ENCODE measurements at places on chromosomes 12 and 14.

DNA sequence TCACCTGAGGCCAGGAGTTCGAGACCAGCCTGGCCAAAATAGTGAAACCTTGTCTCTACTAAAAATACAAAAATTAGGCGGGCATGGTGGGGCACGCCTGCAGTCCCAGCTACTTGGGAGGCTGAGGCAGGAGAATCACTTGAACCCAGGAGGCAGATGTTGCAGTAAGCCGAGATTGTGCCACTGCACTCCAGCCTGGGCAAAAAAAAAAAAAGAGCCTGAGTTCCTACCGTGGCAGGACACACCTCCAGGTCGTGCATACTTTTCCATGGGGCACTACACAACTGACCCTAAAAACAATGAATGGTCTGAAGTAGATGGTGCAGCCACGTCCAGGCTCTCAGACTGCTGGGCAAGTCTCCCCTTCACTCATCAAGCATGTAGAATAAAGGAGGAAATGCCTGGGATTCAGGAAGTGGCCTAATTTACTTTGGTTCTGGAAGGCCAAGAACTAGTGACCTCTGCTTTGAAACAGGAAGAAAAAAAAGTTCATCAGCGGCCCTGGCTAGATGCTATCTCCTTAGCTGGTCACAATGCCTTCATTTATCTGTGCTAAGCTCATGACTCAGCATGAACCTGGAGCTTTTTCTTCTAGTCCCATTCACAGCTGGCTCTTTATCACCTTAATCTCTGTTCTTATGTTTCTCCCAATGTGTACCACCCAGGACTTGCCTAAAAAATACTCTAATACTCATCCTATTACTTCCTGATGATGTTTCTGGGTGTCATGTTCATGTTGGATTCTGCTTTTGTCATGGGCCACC, 55.8 kb upstream of the OR6J1 start:
- no peak for DNase-seq

GRCh38 chr12:130640496-130640895, 75.6 kb downstream of the RIMBP2 start:
- DNase-seq = no peak

- DNase-seq = no peak
Measured at GRCh38 chr12:54390176-54390667, 5.7 kb upstream of the ZNF385A start.

- no peak for DNase-seq
Measured at GRCh38 chr12:124322271-124322998, 27.5 kb downstream of the RFLNA start.

DNA sequence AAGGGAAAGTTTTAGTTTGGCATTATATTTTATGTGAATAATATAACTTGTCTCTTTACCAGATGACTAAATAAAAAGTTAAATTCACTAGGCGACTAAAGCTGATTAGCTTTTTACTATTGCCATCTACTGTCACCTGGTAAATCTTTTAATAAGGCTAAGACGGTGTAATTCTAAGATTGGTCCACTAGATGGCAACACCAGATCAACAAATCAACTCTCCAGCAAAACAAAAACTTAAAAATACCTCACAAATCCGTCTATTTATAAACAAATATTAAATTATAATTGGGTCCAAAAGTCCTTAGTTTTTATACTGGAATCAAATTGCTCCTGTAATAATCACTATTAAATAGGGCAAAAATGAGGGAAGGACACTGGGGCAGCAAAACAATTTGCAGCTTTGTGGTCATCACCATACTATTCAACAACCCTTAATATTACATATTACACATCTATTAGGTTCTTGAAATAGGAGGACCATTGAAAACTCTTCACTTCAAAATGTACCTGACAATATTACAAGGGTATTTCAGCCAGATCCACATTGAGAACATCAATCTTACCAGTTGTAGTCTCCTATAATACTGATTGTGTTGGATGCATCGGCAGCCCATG, 47.9 kb downstream of the GALC start:
- no peak for DNase-seq

DNA sequence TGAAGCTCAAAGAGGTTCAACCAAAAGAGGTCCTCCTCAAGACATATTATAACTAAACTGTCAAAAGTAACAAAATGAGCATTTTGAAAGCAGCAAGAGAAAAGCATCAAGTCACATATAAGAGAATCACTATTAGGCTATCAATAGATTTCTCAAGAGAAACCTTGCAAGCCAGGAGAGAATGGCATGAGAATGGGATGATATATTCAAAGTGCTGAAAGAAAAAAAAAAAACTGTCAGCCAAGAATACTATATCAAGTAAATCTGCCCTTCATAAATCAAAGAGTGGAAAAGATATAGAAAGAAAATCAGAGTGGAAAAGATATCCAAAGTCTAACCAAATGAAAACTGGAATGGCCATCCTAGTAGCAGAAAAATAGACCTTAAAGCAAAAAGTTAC, 39.3 kb upstream of the TSPAN11 start:
- DNase-seq = no peak

GRCh38 chr12:80708975-80709328, 1.5 kb downstream of the MYF6 start:
- no peak for DNase-seq

DNA sequence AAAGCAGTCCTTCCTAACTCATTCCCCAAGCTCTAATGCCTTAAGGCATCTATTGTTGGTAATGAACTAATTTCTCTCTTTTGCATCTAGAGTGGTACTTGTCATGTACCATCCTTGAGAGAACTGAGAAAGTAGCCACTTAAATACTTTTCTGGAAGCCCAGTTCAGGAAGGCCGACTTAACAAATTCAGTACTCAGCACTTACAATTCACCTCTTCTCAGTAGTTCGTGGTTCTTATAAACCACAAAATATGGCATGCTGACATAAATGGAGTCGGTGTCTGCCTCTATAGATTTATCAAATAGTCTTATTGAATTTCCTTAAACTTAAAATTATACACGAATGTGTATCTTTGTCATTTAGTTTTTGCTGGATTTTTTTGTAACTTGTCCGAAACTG, 9.4 kb upstream of the COCH start:
- no peak for DNase-seq
